ENCODE measurements at places on chromosomes 5 and 9. TPM values are rescaled to one million over a fixed set of nuclear protein-coding genes. Genes with fewer than 3 reads are reported as not detected.

GRCh38 chr5:148569948-148570347 lies 84.4 kb downstream of the HTR4 start:
- no peak for DNase-seq

Gene CERCAM
- 43.5 TPM for total RNA-seq

Gene TNFSF15
- 1.3 TPM for total RNA-seq

DNA sequence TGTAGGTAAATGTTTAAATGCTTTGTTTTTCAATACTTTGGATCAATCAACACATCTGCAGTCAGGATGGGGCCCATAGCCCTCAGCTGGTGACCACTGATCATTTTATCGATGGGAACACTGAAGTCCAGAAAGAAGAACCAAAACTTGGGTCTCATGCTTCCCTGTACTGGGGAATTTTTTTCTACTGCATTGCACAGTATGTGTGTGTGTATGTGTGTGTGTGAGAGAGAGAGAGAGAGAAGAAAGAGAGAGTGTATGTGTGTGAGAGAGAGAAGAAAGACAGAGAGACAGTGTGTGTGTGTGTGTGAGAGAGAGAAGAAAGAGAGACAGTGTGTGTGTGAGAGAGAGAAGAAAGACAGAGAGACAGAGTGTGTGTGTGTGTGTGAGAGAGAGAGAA lies 202.9 kb upstream of the MSX2 start:
- DNase-seq: no peak

GRCh38 chr9:5838884-5839571 lies 6.1 kb upstream of the ERMP1 start:
- DNase-seq: peak; percentile 72

DNA sequence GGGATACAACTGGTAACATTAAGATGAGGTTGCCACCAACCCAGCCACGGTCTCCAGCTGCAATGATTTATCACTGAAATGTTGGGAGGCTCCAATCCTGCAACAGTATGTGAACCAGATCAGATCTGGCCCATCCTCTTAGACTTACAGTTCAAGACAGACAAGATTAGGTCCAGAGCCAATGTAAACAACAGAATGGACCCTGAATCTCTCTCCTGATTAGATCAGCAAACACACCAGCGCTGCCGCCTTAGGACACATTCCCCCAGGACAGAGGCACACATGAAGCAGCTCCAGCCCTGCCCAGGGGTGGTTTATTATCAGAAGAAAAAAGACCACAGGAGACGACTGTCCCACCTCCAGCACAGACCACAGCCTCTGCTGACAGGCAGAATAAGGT lies 82.1 kb downstream of the SLIT3 start:
- DNase-seq: no peak

DNA sequence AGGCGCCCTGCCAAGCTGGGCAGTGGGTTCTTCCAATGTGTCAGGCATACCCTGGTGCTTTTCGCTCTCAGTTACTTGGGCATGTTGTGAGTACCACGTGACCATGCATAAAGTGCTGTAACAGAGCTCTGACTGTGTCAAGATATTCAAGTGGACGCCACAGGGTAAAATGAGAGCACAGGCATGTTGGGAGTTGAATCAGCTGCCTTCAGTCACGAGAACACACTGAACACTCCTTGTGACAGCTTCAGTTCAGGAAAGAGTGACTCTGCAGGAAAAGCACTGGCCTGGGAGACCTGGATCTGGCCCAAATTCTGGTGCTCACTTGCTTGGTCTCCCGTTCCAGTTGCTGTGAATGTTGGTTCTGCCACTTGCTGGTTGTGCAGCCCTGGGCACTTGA lies 5.1 kb downstream of the MLANA start:
- DNase-seq: no peak
